T-helper 9 cell (primary cell): ENCODE measurements at places on chromosomes 12 and 14.

DNA sequence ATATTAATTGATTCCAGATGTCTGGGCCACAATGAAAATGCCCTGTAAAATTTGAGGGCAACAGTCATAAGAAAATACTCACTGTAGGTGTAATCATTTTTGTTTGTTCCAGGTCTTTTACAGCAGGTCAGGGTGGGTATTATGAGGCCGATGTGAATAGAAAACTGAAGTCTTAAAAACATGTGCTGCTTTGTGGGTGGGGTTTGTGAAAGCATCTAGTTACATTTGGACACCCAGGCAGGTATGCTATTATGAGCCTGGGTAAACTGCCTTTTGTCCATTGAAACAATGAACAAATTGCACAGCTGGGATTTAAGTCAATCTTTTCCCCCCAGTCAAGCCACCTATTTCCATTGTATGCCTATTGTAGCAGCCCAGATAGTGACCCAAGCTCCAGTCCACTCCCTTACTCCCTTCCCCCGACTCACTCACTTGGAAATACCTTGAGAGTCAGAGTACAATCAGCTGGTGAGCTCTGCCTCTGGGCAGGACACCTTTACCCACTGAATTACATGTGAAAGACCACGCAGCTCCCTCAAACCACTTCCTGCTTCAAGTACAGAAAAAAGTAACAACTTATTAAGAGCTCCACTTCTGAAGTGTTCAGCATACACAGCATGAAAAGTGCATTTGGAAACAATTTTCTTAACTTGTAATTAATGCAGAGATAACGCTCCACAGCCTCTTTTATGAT, 1.8 kb downstream of the IGF1 start:
- no peak for DNase-seq

GRCh38 chr12:104864668-104865067, 93.4 kb downstream of the SLC41A2 start:
- no peak for DNase-seq

DNA sequence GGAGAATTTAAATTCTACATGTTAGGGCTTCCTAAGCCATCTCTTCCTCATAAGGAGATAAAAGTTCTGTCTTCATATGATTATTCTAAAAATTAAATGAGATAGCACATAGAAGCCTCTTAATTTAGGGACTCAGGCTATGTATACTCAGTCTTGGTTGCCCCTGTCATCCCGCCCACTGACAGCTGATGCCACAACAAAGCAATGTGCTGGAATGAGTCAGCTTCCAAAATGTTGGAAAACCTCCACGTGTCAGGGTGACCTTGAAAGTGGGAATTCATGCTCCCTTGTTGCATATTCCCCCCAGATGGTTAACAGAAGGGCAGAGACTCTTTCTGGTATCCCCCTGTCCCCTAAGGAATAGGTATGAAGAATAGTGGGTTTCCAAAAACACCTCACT, 238.0 kb upstream of the DDHD1 start:
- DNase-seq, result no peak

- DNase-seq, result no peak
Observed at GRCh38 chr14:100554082-100554677, 33.0 kb downstream of the BEGAIN start.

DNA sequence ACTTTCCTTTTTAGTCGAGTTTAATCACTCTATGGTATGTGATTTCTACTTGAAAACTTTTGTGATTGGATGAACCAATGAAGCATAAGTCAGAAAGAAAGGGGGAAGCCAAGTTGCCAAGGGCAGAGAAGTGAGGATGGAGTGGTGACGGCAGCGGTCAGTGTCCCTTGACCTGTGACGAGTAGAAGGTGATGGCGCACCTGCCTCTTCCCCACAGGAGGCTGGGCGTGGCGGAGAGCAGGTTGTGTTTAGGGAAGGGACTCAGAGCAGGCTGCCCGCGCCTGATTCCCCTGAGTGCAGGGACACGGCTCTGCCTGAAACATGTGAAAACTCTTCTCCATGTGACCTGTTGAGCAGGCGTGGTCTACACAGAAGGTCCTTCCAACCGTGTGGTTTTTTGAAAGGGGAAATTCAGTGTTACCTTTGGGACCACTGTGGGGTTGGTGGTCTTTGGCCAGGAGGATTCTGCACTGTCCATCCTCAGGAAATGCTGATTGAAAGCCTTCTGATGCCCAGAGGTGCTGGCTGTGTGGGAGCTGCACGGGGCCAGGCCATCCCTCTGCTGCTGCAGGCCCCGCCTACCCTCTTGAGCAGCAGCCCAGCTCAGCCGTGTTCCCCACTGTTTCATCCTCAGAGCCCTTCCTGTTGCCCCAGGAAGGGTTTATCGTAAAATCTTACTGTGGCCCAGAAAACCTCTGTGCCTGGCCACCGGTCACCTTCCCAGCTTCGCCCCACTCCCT, 23.5 kb upstream of the AMN start:
- no peak for DNase-seq

DNA sequence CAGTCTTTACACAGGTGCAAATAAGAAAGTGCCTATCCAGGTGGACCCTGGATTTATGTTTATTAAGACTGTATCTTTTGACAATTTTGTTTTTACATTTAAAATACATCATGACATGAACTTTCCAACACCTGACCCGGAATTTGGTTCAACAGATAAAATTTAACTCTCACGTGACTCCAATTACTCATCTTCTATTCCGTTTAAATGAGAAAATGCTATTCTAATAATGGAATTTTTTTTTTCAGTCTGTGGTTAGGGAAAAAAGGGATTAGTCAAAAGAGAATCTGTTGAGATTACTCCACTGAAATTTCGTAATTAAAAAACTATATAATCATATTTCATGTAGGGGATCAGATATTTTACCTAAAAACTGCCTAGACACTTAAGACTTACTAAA, 11.1 kb downstream of the VPS37B start:
- DNase-seq, result no peak

GRCh38 chr12:123038486-123038885, 58.0 kb downstream of the ARL6IP4 start:
- DNase-seq, result no peak

- DNase-seq, result no peak
Observed at GRCh38 chr12:128259556-128260070, 7.4 kb upstream of the TMEM132C start.

GRCh38 chr14:75960231-75960630, 21.6 kb downstream of the TGFB3 start:
- no peak for DNase-seq

DNA sequence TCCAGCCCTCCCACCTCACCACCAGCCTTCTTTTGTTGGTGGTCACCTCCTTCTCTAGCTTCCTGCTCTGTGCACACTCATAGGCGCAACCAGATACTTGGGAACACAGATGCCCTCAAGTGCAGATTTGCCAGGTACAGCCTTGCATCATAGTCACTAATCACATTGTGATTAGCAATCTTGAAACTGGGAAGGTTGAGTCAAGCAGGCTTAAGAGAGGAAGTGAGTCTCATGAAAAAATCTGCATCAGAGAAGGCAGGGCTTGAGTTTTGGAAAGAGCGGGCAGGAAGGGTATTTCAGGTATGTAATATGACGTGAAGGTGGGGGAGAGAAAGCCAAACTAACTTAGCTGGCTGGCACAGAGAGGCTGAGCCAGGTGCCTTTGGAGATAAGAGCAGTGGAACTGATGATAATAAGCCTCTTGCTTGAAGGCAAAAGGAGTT, 2.7 kb upstream of the RABGGTA start:
- no peak for DNase-seq

- no peak for DNase-seq
Observed at GRCh38 chr12:11580125-11580751, 69.2 kb upstream of the ETV6 start.

- no peak for DNase-seq
Observed at GRCh38 chr12:98799146-98799810, 154.2 kb downstream of the APAF1 start.

- DNase-seq, result no peak
Observed at GRCh38 chr12:18629916-18630315, 107.9 kb downstream of the PLCZ1 start.

DNA sequence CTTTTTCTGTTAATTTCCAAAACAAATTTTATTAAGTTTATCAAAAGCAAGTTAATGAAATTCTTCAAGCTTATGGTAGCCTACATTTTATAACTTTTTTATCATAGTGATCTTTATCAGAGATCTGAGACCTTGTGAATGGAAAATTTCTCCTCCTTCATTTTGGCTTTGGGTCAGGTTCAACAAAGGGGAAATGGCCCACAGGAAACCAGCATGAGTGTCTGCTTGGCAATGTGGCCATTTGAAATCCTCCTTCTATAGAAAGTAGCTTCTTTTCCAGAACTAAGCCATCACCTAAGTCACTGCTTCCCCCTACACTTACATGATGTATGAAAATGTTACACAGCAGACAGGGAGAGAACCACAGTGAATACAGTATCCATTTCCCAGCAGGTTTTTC, 1.6 kb downstream of the RHOJ start:
- no peak for DNase-seq
